Right renal cortex interstitium (tissue), 3 donors: ENCODE measurements at places on chromosomes 2 and 18. TPM values are rescaled to one million over a fixed set of nuclear protein-coding genes. Genes with fewer than 3 reads are reported as not detected.

NTSR2 gene
- not detected for polyA plus RNA-seq

FRZB gene
- polyA plus RNA-seq = 14.5 TPM

LIMS4 gene
- polyA plus RNA-seq = 0.96 TPM

GCKR gene
- not detected for polyA plus RNA-seq

MC2R gene
- 0.16 TPM for polyA plus RNA-seq

REG1B gene
- not detected for polyA plus RNA-seq

POU3F3 gene
- polyA plus RNA-seq = 83.9 TPM

SLC30A3 gene
- polyA plus RNA-seq = 5.5 TPM

DNA sequence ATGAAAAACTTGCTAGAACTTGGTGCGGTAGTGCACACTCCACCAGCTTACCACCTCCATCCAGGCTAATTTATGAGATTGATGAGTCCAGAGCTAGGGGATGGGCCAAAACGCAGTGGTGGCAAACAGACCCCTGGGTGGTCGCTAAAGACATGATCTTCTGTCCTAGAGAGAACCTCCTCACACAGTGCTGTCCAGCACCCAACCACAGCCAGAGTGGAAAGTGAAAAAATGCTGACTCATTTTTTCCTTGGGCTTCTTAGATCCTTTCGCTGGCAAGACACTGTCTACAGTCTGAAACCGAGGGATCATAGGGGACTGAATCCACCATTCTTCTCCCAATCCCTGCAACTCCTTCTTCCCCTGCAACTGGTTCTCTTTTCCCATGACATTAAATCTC lies 4.1 kb downstream of the ANTXR1 start:
- no peak for DNase-seq

DNA sequence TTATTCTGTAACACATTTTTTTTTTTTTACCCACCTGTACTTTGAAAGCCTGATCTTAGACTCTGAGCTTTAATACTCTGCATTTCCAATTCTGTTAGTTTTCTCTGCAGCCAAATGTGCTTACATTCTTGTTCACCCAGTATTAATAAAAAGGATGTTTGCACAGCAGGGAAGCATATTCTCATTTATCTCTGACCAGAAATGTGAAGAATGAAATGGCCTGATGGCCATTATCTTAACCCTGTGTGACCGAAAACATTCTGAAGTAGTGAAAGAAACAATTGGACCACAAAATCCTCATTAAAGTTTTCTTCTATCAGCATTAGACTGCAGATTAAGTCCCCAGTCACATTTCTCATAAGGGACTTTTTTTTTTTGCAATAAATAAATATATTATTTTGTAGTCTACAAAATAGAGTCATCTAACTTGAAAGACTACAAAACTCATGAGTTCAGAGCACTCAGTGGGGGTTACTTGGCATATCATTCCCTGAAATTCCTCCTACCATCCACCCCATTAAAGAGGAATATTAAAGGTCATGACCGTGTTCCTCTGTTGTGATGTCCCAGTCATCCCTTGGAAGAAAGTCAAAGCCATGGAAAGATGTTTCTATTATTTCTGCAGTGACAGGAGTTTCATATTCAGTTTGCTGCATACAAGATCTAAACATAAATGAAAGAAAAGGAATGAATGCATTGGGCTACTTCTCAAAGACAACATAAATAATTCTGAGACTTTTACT lies 364.4 kb downstream of the RND3 start:
- no peak for DNase-seq

DNA sequence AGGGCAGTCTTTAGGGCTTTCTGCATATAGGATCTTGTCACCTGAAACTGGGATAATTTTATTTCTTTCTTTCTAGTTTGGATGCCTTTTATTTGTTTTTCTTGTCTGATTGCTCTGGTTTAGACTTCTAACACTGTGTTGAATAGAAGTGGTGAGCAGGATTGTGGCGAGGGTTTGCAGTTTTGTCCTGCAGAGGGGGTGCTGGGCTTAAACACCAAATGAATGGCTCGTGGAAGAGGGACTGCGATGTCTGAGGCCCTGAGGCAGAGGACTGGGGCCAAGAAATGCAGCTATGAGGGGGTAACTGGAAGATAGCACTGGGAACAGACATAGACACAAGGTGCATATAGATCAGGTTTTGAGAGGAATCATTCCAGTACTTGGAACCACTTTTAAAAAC lies 20.5 kb downstream of the UBE2F start:
- no peak for DNase-seq

DNA sequence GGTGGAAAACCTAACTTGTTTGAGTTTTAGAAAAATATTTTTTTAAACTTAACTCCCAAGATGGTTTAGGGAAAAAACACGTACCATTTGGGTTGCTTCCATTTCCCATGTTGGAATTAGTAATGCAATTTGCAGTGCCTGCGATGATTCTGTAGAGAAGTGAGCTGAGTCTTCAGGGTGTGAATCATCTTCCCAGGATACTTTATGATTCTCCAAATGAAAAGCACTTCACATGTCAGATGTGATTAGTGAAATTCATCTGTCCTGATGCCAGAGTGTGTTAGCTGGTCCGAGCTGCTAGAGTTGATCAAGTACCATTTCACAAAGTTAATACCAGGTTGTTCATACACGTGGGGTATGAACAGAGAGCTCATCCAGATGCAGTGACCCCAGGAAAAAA lies 59.1 kb downstream of the ACOXL start:
- DNase-seq = no peak

DNA sequence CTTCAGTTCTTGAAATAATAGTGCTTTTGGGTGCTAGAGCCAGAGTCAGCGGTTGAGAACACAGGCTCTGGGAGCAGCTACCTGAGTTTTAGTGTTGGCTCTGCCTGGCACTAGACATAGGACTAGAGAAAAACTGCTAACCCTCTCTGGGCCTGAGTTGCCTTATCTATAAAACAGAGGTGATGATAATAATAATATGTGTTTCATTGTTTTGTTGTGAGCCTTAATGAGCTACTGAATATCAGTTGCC lies 391.7 kb downstream of the PTPRM start:
- no peak for DNase-seq

DNA sequence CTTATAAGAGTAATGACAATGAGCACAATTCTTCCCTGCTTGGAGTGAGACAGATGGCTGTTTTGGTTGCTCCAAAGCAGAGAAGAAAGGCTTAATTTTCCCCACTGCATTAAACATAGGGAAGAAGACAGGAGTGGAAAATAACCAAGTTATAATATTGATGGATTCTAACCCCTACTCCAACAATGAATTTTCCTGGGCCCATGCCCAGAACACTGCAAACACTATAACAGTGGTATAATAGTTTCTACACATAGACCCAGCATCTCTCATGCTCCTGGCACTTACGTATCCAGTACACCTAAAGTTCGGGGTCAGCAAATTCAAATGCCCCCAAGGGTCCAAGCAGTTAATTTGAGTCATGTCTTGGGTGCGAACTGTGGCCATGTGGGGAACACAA lies 613.4 kb downstream of the PLCL1 start:
- DNase-seq = no peak

DNA sequence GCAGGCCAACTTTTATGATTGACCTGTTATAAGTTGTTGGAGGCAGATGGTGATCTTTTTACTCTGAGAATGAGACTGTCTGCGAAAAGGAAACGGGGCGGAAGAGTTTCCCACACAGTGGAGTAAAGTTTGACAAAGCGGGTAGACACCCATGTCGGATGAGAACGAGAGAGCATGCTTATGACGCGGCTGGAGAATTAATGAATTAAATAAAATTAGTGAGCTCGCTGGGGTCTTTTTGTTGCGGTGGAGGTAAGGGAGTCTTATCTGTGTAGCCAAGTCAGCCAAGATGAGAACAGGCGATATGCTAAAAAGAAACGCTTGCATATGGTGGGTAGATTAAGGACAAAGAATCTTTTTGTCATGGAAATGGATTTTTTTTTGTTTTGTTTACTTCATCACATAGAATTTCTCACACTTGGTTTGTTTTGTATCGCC lies 1.8 kb downstream of the SALL3 start:
- DNase-seq = no peak
